Putamen (tissue), 1 donor: ENCODE measurements at places on chromosomes 7 and 10.

DNA sequence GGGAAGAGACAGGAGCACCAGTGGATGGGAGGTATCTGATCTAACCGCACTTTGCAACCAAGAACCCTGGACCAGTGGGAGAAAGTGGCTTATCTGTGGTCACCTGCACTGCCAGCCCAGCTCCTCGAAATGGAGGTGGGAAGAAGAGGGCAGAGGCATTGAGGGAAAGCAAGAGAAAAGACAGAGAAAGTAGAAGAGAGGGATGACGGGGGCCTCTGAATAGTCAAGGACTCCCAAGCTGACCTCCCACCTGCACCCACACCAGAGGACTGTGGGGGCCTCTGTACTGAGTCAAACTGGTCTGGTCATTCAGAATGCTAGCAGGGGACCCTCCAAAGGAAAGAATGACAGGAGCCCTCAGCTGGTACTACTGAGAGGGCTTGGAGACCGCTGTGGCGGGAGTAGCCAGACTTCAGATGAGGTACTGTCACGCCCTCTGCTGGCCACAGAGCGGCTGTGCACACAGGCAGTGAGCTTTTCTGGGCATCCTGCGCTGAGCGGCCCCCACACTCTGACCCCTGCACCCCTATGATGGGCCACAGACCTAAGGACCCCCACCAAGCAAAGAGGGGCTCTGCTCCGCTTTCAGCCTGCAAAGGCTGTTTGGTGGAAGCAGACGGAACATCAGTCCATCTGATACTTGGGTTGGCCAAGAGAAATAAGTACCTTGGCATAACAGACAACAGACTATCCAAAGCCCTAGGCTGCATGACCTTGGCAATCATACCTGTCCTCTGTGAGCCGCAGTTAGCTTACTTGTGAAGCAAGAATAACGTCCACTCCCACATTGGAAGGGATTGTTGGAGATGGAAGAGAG, 112.9 kb downstream of the COL13A1 start:
- DNase-seq, result peak; percentile 45

- no peak for DNase-seq
Measured at GRCh38 chr10:130921461-130921860, 390.1 kb downstream of the TCERG1L start.

GRCh38 chr7:4135301-4135700, 546.8 kb upstream of the FOXK1 start:
- DNase-seq, result no peak

GRCh38 chr7:106463851-106464611, 179.2 kb upstream of the NAMPT start:
- DNase-seq, result no peak

DNA sequence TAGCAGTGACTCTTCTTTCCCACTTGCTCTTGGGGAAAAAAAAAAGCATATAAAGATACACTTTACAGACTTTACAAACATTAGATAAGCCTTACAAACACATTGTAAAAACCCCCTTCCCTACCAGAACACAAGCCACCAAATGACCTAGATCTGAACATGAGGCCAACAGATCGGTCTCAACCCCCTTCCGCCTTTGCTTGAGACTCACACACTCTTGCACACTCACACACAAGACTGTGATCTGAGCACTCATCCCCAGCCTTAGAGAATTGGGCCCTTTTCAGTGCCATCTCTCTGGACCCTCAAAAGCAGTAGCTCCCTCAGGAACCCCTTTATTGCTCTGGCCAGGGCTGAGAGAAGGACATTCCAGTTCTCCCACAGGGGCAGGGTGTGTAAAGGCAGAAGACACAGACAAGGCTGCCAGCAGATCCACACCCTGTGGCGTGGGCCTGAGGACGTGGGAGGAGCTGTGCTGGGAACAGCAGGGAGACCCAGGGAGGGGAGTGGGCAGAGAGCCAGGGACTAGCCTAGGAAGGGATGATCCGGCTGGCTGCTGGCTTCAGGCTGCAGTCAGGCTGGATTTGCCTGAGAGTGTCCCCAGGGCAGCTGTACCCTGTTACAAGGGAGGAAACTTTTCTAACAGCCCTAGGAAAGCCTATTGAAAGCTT, 206.7 kb downstream of the KIAA1217 start:
- no peak for DNase-seq

GRCh38 chr10:30034433-30035137, 24.8 kb downstream of the JCAD start:
- no peak for DNase-seq

DNA sequence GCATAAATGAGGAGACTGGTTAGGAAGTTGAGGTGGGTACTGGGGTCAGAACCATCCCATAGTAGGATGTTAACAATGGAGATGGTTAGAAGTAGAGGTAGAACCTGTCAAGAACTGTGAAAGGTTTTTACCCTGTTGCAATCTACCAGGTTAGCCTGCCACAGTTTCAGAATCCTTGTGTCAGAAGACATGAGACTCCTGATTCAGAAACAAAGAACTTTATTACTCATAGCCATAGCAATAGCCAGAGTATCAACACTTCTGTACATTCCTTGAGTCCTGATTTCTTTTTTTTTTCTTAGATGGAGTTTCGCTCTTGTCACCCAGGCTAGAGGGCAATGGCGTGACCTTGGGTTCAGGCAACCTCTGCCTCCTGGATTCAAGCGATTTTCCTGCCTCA, 200.9 kb downstream of the GRM3 start:
- DNase-seq, result no peak

GRCh38 chr7:16271990-16272665, 149.2 kb downstream of the CRPPA start:
- no peak for DNase-seq

DNA sequence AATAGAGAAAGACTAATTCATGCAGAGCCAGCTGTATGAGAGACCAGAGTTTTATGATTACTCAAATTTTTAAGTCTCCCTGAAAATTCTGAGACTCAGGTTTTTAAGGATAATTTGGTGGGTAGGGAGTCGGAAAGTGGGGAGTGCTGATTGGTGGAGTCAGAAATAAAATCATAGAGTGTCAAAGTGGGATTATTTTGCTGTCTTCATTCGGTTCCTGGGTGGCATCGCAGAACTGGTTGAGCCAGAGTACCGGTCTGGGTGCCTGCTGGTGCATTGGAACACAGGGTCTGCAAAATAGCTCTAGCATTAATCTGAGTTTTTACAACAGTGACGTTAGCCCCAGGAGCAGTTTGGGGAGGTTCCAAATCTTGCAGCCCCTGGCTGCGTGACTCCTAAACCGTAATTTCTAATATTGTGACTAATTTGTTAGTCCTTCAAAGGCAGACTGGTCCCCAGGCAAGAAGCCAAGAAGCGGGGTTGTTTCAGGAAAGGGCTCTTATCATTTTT, 32.4 kb downstream of the GPRIN2 start:
- DNase-seq, result no peak

- DNase-seq, result no peak
Measured at GRCh38 chr10:120963594-120964220, 112.5 kb downstream of the WDR11 start.

DNA sequence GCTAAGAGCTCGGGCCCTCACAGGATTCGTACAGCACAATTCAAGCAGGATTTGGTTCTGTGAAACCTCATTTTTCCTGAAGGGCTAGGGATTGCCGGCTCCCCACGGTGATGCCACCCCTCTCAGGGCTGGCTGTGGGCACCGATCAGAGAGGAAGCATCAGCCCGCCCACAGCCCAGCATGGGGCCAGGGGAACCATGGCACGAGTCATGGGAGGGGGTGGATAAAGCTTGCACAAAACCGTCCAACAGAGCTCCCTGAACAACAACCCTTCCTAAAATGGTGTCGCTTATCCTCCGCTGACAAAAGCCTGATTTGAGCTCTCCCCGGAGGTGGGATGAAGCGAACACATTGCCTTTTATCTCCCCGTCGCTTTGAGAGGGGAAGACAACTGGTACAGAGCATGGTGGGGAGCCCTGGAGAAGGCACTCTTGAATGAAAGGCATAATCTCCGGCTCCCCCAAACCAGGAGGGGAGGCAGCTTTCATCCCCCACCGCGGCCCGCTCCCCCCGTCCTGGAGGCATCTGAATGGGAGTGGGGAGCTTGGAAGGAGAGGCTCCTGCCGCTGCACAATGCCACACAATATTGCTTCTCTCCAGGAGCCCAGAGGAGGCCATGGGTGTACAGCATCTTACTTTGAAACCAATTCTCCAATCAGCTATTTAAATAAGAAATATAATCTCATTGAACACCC, 144.0 kb downstream of the RPS24 start:
- DNase-seq, result no peak

- DNase-seq, result no peak
Measured at GRCh38 chr10:4652111-4653010, 173.6 kb upstream of the AKR1E2 start.

- peak; percentile 63 for DNase-seq
Measured at GRCh38 chr10:48363617-48364355, 57.3 kb downstream of the MAPK8 start.

DNA sequence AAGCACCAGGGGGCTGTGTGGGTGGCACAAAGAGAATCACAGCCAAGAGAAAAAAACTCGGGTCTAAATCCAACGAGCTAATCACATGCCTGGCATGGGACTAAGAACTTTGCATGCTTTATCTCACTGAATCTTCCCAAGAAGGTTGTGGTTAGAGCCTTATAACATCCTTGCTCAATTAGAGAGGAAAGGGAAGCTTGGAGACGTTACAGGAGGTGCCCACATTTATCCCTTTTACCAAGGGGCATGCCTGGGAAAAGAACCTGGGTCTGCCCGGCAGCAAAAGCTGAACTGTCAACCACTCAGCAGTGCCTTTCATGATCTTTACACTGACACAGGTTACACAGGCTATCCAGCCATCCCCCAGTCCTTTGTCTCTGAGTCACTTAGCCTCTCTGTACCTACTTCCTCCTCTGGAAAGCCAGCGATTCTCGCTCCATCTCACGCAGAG, 190.1 kb downstream of the PRPF18 start:
- DNase-seq, result no peak

GRCh38 chr7:11607686-11608085, 224.3 kb downstream of the THSD7A start:
- DNase-seq, result no peak

DNA sequence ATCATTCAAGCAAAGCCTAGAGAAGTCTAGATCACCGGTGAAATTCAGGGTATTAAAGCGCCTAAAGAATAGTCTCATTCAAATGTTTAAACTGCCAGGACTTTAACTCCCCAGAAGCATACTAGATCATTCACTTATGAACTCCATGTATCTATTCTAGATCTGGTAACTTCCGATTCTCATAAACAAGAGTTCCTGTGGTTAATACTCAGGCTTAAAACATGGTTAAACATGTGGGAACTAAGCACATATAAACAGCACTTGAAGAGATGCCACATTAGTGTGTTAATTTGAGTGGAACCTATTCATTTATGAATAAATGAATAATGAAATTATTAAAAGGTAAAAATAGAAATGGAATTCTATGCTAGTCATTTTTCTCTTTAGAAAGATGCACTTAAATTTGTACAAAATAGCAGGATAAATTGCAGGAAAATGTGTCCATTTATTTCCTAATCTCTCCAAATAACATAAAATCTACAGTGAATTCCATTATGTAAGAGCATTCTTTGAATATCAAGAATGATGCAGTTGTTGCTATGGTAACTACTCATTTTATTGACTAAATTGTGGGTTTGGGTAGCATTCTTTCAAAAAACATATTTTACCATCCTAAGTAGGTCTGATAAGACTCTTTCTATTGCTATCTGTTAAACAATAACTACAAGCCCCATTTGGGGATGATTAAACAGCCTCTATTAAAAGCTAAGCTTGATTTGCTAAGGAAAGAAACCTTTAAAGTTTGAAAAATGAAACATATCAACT, 147.6 kb upstream of the TMEM168 start:
- no peak for DNase-seq

GRCh38 chr7:2445047-2445446, 31.2 kb downstream of the GRIFIN start:
- no peak for DNase-seq

DNA sequence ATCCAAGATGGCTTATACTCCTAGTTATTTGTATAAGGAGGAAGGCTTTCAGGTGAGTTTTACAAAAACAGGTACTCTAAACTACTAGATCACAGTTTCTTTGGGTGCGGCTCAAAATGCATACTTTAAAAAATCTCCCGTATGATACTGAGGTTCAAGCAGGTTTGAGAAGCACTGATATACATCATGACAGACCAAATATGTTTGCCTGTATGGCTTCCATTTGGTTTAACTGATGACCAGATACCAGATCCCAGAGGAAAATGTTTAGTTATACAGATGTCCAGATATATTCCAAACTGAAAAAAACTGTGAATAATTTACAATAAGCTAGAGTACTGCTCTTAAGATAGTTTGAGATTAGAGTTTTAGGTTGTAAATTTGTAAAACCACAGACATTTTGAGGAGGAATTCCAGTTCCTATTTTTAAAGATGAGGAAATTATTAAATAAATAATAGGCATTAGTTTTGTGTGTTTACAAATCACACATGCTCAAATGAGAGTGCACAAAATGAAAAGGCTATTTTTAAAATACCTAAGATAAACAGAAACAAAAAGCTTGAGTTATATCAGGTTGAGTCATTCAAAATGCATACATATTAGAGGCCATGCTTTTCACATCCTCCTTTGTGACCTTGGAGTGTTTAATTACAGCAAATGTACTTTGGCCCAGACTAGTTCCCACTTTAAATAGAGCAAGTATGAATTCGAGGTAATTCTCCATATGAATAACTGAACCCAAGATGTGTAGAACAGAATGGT, 60.5 kb downstream of the SEMA3C start:
- no peak for DNase-seq

- no peak for DNase-seq
Measured at GRCh38 chr7:95582578-95583293, 13.6 kb downstream of the PDK4 start.

DNA sequence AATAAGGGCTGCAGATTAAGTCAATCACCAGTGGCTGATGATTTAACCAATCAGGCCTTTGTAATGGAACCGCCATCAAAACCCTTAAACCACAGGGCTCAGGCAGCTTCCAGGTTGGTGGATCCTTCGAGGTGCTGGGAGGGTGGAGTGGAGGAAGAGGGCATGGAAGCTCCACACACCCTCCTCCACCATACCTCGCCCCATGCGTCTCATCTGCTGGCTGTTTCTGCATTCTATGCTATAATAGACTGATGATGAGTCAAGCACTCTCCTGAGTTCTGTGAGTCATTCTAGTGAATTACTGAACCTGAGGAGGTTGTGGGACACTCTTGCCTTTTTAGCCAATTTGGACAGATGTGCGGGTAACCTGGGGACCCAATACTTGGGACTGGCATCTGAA, 43.9 kb downstream of the CHST15 start:
- DNase-seq, result peak; percentile 58

GRCh38 chr7:138853448-138853847, 55.5 kb upstream of the ATP6V0A4 start:
- no peak for DNase-seq

GRCh38 chr10:61021926-61022325, 77.9 kb upstream of the RHOBTB1 start:
- peak; percentile 63 for DNase-seq
